Activated CD8-positive, alpha-beta memory T cell treated with anti-CD3 and anti-CD28 coated beads, Interleukin-2, amount 50 U/mL, for 4 hours (primary cell): ENCODE measurements at places on chromosomes 2 and 18.

DNA sequence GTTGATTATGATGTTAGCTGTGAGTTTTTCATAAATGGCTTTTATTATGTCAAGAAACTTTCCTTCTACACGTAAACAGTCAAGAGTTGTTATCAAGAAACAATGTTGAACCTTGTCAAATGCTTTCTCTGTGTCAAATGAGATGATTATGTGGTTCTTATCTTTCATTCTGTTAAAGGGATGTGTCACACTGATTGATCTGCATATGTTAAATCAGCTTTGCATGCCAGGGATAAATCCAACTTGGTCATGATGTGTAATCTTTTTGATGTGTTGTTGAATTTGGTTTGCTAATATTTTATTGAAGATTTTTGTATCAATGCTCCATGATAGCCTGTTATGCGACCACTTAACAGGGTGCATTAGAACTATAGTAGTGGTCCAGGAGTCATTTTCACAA lies 107.3 kb downstream of the C1QL2 start:
- DNase-seq, result no peak

DNA sequence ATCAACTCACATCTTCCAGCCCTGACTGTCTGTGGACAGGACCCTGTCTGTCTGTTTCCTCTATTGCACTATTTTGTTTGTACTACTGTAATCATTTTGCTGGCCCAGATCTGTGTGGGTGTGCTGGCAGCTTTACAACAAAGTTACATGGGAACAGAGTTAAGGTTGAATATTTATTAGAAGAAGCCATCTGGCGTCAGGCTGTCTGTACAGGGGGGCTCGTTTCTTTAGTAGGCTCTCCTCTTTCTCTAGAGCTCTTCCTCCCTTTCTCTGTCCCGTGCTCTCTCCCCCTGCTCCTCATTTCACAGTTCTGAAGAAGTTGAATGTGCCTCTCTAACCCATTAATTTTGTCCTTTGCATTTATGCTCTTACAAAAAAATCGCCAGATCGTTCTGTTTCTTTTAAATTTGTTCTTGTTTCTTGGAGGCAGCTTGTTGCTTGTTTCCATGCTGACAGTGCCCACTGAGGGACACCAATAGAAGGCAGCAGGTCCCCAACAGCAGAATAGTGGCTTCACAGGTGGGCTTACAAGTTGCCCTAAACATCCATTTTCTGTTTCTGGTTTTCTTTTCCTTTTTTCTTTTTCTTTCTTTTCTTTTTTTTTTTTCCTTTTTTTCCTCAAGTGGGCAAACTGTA lies 315.2 kb upstream of the ZEB2 start:
- DNase-seq, result no peak

DNA sequence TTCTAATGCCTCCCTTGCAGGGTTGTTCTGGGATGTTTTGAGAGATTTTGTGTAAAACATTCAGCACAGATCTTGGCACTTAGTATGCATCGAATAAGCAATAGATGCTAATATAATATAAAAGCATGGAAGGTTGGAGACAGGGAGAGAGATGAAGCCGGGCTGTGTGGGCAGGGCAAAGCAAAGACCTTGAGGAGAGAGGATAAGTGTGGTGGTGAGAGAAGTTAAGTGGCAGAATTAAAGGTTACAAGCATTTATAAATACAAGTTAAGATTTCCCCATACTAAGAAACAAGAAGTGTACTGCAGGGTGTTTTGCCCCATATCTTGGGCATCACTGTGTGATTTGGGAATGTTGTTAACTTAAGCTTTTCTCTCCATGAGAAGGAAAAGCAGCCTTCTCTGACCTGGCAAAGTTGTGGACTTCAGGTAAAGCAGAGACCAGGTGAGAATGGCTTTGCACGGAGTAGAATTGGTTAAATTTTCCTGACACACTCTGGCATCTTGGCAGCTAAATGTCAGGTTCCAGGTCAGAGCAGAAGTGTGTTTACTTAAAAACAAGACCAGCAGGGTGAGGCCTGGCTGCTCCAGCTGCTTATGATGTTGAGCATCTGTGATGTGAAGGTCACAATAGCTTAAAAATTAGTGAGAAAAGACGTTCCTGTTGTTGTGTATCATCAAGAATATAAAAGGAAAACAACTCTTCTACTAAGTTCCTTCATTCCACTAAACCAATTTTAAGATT lies 288.5 kb upstream of the HNMT start:
- DNase-seq, result no peak

DNA sequence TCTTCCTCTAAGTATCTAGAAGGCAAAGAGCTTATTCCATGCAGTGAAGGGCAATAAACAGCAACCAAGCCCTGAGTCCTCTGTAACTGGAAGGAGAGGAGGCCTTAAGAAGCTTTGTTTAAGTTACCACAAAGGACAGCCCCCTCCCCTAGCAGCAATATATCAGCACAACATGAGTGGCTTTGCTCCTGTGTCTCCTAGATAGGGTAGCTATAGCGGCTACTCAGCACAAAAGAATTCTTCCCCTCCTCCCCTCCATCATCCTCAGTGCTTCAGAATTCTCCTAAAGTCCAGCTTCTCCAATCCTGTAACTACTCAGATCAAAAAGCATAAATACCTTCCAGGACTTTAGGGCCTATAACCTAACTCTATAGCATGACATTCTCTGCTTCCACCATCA lies 16.5 kb downstream of the SUMO1 start:
- no peak for DNase-seq
